ENCODE measurements at places on chromosomes 3 and 15.

- no peak for DNase-seq
These were observed 208.6 kb upstream of the TOPAZ1 start for GRCh38 chr3:44033123-44033522.

DNA sequence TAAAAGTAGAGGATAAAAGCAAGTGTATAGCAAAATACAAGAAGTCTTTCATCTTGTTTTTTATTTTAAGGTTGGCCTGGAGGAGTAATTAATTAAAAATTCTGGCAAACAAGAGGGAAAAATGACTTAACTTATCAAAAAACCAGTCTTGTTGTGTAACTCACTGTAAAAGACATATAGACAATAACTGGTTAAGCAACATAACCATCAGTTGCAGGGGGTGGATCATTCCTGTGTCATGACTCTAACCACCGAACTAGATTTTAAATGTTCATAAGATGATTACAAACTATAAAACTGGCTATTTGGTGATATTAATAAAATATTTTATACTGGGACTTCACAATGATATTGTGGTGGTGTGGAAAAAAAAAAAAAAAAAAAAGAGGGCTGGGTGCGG is 130.6 kb downstream of the STAG1 start:
- peak; percentile 13 for DNase-seq

- no peak for DNase-seq
These were observed 82.5 kb downstream of the USP13 start for GRCh38 chr3:179735321-179735720.

DNA sequence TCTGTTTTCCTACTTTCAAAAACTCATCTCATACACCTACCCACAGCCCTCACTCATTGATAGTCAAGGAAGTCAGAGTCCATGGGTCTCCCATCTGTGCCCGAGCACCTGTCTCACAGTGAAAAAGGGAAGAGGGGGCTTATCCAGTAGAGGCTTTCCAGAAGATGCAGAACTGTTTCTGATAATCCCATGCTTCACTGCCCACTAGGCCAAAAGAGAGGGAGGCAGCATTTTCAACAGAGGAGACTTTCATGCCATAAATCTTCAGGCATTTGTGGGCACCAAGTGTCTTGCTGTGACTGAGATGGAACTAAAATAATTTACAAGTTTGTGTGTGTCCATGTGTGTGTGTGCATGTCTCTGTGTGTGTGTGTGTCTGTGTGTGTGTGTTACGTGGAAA is 117.9 kb upstream of the PHLDB2 start:
- DNase-seq, result no peak

DNA sequence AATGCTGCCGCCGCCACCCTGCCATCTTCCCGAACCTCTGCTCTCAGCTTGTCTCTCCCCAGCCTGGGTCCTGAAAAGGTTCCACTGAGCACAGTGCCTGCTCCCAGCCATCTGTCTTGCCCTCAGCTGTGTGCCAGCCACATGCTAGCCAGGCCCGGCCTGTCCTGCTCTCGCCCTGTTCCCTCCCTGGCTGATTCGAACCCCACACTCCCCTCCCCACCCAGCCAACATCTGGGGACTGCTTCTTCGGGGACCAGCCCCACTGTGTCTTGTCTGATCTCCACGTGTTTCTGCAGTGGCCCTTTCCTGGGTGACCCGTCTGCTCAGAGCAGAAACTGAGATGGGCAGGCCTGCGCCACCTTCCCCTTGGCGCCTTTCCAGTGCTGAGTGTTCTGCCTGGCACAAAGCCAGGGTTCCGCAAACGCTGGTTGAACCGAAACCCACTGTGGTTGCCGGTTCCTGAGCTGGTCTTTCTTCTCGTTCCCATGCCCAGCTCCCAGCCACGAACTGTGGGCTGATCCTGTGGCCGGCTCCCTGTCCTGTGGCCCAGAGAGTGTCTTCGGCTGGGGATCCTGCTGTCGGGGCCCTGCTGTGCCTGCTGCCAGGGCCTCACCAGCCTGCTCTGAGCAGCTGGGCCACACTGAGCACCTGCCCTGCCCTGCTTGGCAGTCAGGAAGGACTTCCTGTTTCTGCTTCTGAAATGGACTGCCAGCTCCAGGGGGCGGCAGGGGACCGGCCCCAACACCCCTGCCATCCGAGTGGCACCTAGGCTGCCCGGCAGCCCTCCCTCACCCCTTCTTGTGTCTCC is 62.7 kb upstream of the KLF13 start:
- DNase-seq, result no peak

DNA sequence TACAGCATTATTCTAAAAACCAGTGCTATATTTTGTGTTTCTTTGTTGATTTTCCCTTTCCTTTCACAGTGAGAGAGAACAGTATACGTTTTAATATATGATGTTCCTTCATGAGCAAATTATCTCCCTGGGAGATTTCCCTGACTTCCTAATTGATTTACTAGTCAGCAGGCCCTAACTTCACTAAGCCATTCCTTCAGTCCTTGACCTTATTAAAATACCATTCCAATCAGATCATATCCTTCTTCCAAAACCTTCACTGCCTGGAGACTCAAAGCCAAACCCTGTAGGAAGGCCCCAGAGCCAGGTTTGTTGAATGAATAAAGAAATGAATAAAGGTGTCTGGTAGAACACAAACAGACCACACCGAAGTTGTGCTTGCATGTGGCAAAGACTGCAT is 43.8 kb upstream of the ARHGEF3 start:
- no peak for DNase-seq

- no peak for DNase-seq
These were observed 89.4 kb downstream of the RFTN1 start for GRCh38 chr3:16423947-16424673.

DNA sequence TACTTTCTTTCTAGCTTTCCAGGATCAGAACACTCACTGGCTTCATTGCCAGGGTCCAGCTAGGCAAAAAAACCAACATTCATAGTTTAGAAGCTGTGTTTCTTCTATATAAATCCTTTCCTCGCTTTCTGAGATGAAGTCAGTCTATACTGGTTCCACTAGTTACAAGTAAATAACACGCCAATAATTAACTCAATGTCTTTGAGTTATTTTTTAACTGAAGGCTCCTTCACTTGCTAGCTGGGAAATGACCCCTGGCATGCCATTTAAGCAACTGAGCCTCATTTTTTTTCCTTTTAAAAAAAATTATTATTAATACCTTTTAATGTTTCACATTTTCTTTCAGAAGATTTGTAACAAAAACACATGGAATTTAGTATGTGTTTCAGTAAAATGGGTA is 2.1 kb upstream of the CCDC174 start:
- DNase-seq, result no peak

- DNase-seq, result no peak
These were observed 365.1 kb upstream of the SEMA6D start for GRCh38 chr15:47352217-47352616.

DNA sequence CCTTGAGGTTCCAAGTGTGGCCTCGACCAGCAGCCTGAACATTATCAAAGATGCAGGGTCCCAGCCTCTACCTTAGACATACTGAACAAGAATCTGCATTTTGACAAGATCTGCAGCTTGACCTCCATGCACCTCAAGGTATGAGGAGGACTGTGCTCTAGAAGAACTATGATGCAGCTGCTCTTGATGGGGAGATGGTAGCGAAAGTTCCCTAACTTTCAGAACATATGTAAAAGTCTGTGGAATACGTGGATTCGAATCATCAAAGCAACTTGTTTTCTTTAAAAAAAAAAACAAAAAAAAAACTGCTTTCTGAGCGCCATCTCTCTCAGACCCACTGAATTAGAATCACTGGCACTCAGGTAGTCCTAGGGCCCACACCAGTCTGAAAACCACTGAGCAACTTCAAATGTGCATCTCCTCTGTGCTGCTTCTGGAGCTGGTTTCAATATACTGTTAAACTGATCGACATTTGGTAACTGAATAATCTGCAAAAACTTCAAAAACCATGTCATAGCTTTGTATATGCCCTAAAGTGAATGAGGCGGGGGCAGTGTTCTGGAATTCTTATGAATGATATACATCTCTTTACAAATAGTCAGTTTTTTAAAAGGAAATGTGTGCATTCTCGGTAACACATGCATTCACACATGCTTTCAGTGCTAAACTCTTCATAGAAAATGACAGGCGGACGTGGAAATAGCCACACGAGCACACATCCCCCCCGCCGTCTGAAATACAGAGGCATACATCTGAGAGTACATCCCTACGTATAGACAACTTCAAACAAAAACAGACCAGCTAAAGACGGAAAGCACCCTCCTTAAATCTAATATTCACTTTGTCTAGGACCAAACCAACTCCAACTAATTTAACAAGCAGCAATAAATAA is 128.8 kb downstream of the FOXP1 start:
- DNase-seq, result no peak

DNA sequence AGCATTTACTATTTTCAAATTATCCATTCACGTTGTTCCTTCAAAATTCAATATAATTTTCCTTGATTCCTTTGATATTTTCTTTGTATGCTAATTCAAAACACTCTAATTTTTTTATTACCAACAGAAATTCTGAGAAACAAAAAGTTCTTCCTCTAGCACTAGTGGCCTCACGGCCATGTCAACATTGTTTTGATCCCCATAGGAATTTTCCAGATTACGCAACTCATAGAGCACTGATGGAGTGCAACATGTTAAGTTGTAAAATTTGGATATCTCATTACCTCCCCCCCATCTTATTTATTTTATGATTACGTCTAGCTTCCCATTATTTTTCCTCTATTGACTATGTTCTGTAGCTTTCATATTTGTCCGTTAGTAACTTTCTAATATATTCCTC is 745.3 kb downstream of the TUSC7 start:
- no peak for DNase-seq

DNA sequence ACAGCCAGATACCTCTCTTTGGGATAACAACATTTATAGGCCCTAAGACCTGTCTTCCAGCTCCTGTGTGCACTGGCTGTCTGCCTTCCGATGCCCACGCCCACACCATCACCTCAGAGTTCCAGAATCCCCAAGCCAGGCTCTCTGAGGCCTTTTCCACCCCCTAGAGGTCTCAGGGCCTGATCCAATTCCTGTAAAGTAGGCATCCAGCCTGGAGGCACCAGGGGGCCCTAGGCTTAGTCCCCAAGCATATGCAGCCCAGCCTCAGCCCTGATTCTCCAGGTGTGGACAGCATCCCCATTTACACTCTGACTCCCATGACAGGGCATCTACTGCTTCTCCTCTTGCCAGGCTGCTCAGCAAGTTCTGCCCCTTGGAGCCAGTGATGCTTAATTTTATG is 72.7 kb upstream of the CORO2B start:
- no peak for DNase-seq

- no peak for DNase-seq
These were observed 20.4 kb downstream of the PTH1R start for GRCh38 chr3:46897829-46898320.

GRCh38 chr3:23815879-23816278 is 10.1 kb downstream of the UBE2E1 start:
- no peak for DNase-seq

DNA sequence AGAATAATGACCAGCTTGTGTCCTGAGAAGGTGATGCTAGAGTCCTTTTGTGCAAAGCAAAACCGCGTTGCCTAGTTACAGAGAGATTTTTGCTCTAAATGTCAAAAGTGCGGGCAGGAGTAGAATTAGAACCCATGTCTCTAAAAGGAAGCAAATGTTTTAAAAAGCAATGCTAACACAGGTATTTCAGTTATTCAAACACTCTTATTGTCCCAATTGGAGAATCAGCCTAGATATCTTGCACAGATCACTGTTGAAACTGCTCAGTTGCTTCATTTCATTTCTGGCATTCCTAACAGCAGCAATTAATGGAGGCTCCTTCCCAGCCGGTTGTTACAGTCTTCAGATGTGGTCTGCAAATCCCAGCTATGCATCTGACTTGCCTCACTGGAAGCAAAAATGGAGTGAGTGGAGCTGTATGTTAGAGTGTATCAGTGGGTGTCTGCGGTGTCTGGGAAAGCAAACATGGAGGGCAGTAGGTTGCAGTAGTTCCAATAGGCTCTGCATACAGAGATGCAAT is 55.6 kb upstream of the SEMA6D start:
- DNase-seq, result no peak

- no peak for DNase-seq
These were observed 12.8 kb downstream of the SETD5 start for GRCh38 chr3:9409981-9410854.

DNA sequence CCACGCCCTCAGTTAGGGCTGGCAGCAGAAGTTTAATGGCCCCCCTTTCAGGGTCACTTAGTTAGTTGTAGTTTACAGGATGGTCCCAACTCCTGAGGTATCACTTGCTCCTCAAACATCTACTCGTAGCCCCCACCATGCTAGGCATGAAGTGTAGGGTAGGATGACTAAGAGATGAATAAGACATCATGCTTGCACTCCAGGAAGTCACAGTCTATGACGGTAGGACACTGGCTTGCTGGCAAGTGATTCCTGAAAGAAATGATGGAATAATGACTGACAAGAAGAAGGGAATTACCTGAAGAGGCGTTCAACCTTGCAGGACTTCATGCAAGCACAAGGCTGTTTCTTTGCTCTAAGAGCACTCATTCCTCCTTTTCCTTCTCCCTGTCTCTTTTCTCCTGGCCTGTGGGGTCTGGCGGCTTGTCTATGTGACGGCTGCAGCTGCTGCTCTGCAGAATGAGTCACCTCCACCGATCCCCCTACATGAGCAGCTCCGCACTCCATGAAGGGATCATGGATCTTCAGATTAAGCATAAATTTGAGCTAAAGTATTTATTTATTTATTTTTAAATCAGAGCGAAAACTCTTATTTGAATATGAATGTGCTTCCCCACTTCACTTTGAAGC is 82.9 kb upstream of the BOC start:
- no peak for DNase-seq

GRCh38 chr15:73996267-73996666 is 1.8 kb downstream of the PML start:
- DNase-seq, result no peak

- no peak for DNase-seq
These were observed 14.1 kb upstream of the SHISA5 start for GRCh38 chr3:48518069-48518468.

GRCh38 chr15:52178765-52179164 is 12.4 kb downstream of the GNB5 start:
- no peak for DNase-seq

- peak; percentile 40 for DNase-seq
These were observed 25.8 kb downstream of the EFCC1 start for GRCh38 chr3:129026728-129027543.

DNA sequence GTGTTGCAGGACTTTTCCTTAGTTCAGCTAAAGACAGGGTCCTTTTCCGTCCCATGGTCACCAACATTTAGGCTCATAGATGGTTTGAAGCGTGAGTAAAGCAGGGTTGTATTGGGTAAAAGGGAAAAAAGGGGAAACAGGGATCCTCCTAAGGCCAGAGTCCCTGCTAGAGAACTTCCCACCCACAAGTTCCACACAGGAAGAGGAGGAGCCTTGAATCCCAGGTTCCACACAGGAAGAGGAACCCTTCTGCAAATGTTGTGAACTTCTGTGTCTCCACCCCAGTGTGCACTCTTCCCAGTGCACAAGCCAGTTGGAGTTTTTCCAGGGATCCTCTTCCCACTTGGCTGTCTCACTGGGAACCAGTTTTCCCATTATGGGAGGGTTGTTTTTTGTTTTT is 27.6 kb upstream of the ATP8B4 start:
- no peak for DNase-seq

GRCh38 chr3:73461547-73461946 is 163.2 kb downstream of the PDZRN3 start:
- DNase-seq, result peak; percentile 38

Data from skeletal muscle cell (primary cell).